AG04449 (cell line): ENCODE measurements at places on chromosomes 5 and 9.
A peak's percentile ranks its signal among the peaks of the same experiment; 100 is the strongest.

GRCh38 chr5:100520348-100520747 is 14.8 kb upstream of the FAM174A start:
- no peak for DNase-seq

- no peak for DNase-seq
These were observed 614.1 kb downstream of the EBF1 start for GRCh38 chr5:158485604-158486081.

DNA sequence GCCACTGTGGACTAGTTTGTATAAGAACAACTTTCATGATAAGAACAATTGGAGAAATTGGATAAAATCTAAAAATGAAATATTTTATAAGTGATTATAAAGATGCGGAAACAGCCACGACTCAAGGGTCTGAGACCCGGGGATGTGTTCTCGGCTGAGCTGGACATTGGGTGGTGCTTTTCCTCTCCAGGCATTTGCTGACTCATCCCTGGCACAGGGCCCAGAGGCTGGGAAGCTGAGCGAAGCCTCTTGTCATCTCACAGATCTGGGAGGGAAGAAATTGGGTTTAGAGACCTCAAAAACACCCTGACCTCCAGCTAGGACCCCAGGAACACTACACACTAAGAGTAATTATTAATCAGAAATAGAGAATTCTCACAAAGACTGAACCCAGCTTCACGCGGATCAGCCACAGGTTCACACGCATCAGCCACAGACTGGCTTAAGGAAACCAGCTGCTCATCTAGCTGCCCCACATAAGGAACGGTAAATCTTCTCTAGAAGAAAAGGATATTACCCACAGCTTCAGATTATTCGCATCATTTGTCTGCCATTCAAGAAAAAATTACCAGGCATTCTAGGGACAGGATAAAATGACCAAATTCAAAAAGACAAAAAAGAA is 2.8 kb upstream of the OR2V1 start:
- no peak for DNase-seq

DNA sequence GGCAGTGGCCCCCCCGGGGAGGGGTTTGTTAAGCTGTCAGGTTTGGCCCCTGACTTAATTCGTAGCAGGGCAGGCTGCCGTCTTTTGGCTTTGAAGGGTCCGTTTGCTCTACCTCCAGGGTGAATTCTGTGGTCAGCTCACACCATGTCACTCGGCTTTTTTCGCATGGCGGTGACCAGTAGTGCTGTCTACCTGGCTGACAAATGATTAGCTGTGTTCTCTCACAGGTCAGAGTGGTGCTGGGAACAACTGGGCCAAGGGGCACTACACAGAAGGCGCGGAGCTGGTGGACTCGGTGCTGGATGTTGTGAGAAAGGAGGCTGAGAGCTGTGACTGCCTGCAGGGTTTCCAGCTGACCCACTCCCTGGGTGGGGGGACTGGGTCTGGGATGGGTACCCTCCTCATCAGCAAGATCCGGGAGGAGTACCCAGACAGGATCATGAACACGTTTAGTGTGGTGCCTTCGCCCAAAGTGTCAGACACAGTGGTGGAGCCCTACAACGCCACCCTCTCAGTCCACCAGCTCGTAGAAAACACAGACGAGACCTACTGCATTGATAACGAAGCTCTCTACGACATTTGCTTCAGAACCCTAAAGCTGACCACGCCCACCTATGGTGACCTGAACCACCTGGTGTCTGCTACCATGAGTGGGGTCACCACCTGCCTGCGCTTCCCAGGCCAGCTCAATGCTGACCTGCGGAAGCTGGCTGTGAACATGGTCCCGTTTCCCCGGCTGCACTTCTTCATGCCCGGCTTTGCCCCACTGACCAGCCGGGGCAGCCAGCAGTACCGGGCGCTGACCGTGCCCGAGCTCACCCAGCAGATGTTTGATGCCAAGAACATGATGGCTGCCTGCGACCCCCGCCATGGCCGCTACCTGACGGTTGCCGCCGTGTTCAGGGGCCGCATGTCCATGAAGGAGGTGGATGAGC is 1.4 kb downstream of the TUBB4B start:
- DNase-seq, result no peak

DNA sequence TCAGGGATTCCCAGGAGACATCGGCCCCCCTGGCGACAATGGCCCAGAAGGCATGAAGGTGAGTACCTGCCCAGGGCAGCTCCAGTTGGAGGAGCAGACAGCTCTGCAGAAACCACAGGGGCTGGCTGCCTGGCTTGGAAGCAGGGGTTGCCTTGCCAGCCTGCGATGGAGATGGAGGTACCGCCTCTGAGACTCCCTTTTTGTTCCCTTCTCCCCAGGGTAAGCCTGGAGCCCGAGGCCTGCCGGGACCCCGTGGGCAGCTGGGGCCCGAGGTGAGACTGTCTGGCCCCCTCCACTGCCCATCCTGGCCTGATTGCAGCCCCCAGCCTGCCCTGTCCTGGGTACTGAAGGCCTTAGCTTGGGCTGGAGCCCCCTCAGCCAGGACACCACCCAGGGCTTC is 82.7 kb upstream of the ORM1 start:
- no peak for DNase-seq

DNA sequence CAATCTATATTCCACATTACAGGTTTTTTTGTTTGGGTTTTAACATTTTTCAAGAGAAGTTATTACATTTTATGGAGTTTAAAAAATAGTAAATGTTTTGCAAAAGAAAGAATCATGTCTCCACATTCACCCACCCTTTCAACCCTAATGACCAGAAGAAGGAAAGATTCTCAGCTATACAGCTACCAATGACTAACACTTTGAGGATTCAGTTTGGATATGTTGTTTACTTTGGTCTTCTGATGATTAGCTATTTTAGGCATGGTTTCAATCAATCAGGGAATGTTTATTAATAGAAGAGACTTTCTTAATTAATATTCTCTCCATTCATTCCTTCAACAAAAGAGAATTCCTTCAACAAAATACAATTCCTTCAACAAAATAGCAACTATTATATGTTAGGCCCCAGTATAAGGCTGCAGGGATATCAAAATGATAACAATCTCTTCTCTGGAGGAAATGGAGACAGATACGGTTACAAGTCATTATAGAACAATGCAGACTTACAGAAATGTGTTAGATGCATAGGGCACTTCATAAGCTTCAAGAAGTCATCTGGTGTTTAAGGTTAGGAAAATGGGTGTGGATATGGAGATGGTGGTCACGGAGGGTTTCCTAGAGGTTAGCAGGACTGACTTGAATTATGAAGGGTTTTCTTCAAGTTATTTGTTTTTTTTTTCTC is 9.3 kb upstream of the NR3C1 start:
- no peak for DNase-seq

GRCh38 chr9:5988265-5988664 is 27.2 kb downstream of the RANBP6 start:
- DNase-seq, result no peak

DNA sequence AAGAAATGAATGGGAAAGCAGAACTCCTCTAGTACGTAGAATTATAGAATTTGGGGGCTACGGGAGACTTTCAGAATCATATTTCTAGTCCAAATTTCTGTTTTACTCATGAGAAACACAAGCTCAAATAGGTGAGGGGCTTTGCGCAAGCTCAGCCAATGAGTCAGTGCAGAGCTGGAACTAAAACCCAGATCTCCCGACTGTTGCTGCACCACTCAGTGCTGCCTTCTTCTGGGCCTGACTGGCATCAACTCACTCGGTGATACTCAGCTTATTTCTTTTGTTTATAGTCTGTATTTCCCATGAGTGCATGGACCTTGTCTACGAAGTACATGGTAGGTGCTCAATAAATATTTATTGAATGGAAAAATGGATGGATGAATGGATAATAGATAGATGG is 280.2 kb downstream of the CDK5RAP2 start:
- DNase-seq, result no peak

DNA sequence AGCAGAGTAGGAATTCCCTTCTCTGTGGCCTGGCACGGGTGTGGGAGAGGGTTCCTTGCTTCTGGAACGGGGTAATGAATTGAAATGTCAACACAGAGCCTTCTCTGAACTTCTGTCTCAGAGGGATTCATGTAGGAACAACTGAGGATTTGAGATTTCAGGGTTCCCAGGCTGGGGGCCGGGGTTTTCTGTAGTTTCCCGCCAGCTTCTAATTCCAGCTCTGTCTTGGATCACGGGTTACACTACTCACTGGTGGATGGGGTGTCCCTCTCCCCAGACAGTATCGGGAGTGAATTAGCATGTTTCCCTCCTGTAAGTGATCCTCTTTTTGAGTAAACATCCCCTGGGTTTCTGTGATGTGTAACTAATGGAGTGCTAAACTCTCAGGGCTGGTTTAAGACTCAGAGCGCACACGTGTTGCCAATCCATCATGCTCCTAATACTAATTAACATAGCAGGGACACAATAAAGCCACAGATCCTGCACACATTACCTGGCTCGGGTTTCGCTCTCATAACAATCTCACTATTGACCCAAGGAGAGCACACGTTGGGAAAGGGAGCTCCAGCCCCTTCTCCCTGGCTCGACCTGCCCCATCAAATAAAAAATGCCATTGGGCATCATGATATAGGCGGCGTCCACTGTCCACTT is 18.1 kb upstream of the DMRT2 start:
- DNase-seq, result no peak

DNA sequence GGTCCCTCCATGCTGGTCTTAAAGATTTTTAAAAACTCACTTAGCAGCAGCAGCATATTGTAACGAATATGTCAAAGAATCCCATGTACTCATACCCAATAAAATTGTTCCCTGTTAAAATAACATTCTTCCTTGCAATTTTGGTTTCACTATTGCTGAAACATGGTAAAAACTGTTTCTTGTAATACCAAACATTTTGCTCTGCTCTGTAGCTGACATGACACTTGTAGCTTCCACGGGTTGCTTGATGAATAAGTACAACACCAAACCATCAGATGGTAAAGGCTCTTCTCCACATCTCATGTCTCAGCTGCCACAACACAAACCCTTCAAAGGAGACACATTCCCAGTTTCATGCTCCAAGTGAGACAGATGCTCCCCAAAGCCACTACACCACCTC is 180.7 kb upstream of the PTGER4 start:
- no peak for DNase-seq

- DNase-seq, result no peak
These were observed 366.7 kb downstream of the GABRG2 start for GRCh38 chr5:162434281-162434680.

DNA sequence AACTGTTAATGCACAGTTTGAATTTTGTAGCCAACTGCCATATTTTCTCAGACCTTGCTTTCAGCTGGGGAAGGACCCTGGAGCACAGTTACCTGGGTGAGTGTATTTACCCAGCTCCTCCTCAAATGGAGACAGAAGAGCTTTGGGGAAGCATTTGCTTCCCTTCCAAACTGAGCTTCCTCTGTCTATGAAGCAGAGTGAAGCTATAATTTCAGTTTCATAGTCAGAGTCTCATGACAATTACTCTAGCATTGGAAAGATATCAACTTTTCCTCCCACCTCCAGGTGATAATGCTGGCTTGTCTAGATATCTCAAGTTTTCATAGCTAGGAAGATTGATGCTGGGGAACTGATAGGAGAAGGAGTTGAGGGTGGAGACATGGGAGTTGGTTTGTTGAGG is 406.4 kb upstream of the CLINT1 start:
- no peak for DNase-seq

DNA sequence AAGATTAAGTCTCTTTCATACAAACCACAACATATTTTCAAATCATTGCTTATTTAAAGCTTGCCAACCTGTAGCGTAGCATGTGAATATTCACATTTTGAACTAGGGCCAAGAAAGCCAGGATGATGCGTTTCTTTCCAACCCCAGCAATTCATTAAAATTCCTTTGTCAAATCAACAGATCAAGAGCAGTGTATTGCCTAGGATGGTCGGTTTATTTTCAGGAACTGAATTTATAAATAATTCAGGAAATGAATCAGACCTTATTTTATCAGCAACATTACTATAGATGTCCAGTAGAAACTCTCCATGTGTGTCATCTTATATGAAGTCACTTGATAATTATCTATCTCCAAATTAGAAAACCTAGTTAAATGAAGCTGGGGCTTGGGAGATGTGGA is 13.2 kb upstream of the AUH start:
- DNase-seq, result peak; percentile 68

- DNase-seq, result no peak
These were observed 299.2 kb downstream of the ELAVL2 start for GRCh38 chr9:23526806-23527205.

DNA sequence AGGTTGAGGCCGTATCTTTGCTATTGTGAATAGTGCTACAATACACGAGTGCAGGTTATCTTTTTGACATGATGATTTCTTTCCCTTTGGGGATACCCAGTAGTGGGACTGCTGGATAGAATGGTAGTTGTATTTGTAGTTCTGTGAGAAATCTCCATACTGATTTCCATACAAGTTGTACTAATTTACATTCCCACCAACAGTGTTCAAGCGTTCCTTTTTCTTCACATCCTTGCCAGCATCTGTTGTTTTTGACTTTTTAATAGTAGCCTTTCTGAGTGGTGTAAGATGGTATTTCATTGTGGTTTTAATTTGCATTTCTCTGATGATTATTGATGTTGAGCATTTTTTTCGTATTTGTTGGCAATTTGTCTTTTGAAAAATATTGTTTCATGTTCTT is 41.4 kb downstream of the CNOT6 start:
- DNase-seq, result no peak

- DNase-seq, result no peak
These were observed 930.8 kb upstream of the CDH9 start for GRCh38 chr5:27969157-27969556.

GRCh38 chr9:84338792-84339191 is 1.8 kb downstream of the SLC28A3 start:
- DNase-seq, result no peak

GRCh38 chr9:77514886-77515711 is 133.0 kb downstream of the GNA14 start:
- no peak for DNase-seq

DNA sequence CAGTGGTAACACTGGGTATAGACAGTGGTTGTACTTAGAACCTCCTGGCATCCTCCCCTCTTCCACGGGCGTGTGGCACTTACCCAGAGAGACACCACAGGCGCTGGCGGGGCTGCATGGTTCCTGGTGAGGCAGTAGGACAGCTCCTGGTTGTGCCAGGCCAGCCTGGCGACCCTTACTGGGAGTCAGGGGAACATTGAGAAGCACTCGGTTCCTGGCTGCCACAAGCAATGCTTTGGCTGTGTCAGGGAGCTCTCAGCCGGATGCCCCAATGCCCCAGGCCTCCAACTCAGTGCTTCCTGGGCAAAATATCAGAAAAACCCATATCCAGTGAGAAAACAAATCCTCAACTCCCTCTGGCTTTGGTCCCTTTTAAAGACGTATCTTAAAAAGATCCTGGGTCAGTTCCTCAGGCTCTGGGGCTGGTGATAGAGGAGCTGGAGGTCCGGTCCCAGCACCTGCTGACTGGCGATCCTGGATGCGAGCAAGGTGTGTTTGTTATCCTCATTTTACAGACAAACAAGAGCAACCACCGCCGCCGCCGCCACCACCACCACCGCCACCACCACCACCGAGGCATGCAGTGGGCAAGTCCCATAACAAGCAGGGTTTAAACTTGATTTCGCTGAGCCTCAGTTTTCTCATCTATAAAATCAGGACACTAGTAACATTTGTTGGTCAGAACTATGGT is 4.2 kb downstream of the NKX2-5 start:
- no peak for DNase-seq

DNA sequence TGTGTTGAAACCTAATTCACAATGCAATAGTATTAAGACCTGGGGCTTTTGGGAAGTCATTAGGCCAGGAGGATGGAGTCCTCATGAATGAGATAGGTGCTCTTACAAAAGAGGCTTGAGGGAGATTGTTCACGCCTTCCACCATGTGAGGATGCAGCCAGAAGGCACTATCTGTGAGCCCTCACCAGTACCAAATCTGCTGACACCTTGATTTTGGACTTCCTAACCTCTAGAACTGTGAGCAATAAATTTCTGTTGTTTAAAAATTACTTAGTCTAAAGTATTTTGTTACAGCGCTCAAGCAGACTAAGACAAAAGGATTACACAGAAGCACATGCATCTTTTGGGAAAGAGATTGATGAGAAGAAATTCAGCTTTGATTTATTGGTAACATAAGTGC is 232.9 kb upstream of the NR4A3 start:
- DNase-seq, result no peak
